NCI-H1417 (cell line): ENCODE measurements at places on chromosomes 7 and 10.

- DNase-seq: no peak
These were observed 375.8 kb upstream of the NFE2L3 start for GRCh38 chr7:25775999-25776743.

- no peak for DNase-seq
These were observed 21.3 kb downstream of the CPXM2 start for GRCh38 chr10:123870260-123870659.

GRCh38 chr7:19139706-19140327 lies 5.4 kb downstream of the FERD3L start:
- DNase-seq: no peak

DNA sequence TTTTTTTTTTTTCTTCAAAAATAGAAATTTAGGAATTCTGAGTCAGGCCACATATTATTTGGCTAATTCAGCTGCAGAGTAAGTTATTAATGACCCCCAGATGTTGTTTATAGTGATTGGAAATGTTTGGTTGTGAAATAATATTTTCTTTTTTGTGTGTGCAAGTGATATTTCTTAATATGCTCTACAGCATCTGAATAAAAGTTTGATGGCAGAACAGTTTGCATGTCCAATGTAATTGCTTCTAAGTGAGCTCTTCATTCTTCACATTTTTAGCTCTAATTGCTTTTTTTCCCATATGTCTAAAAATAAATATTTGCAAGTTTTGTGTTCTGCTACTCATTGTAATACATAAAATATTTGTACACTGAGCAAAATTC lies 116.0 kb downstream of the ARID5B start:
- DNase-seq: no peak

GRCh38 chr10:124983321-124983720 lies 41.4 kb downstream of the ZRANB1 start:
- DNase-seq: no peak

GRCh38 chr10:119029613-119030420 lies at the start of gene NANOS1:
Gene NANOS1, plus strand, starts transcription at chr10:119029714. Its CDS starts 88 bp downstream, at chr10:119029802.
- DNase-seq: peak; percentile 74

- DNase-seq: no peak
These were observed 48.3 kb upstream of the MYL10 start for GRCh38 chr7:101677391-101677790.
